ENCODE measurements at places on chromosomes 5 and 9.

GRCh38 chr5:179271428-179271734, 73.9 kb downstream of the ADAMTS2 start:
- DNase-seq: no peak

DNA sequence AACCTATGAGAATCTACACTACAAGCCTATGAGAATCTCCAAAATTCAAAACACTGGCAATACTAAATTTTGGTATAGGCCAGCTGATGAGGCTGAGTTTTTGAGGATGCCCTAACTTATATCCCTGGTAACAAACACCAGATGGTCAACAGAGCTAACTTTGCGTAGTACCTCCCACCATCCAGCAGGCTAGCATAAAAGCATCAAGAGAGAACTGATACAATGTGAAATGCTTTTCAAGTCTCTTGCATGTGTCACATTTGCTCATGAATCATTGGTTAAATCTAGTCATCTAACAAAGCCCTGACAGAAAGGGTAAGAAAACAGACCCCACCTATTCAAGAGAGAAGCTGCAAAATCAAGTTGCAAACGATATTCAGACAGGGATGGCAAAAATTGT, 1609.7 kb upstream of the CDH9 start:
- DNase-seq: peak; percentile 49

DNA sequence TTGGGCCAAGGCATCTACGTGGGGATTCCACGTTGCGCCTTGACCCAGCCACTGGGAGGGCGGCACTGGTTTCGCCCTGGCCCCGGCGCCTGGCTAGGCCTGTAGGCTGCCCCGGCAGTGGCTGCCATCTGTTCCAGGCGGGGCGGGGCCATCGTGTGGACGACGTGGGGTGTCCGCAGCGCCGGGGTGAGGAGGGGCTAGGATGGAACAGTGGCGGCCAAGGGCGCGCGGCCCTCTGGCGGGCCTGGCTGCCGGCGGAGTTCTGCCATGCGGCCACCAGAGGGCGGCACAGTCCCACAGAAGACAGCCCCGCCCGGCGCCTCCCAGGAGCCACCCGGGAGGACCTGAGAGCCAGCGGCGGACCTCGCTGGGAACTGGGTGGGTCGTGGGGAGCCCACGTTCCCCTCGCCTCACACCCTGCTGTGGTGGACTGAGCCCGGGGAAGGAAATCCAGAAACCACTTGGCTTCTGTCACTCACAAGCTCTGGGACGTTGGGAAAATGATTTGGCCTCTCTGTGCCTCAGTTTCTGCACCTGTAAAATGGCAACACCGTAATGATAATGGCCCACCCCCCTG, 22.6 kb upstream of the RAPGEF1 start:
- peak; percentile 26 for DNase-seq

- no peak for DNase-seq
These were observed 61.0 kb downstream of the SUB1 start for GRCh38 chr5:32646061-32646969.

DNA sequence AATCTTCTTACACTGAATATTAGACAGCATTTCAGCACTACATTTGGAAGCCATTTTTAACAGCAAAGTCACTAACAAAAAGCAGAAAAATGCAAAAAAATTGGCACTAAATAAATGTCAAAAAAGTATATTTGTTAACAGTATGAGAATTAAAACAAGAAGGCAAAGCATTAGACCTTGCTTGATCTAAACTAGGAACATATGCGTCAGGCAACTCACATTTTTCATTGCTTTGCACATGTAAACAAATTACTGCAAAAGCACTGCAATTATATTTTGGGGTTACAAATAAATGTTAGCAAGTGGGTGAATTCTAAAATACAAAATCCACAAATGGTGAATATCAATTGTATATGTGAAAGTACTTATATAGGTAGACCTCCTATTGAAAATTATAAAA, 49.0 kb upstream of the RAPGEF6 start:
- DNase-seq: no peak

DNA sequence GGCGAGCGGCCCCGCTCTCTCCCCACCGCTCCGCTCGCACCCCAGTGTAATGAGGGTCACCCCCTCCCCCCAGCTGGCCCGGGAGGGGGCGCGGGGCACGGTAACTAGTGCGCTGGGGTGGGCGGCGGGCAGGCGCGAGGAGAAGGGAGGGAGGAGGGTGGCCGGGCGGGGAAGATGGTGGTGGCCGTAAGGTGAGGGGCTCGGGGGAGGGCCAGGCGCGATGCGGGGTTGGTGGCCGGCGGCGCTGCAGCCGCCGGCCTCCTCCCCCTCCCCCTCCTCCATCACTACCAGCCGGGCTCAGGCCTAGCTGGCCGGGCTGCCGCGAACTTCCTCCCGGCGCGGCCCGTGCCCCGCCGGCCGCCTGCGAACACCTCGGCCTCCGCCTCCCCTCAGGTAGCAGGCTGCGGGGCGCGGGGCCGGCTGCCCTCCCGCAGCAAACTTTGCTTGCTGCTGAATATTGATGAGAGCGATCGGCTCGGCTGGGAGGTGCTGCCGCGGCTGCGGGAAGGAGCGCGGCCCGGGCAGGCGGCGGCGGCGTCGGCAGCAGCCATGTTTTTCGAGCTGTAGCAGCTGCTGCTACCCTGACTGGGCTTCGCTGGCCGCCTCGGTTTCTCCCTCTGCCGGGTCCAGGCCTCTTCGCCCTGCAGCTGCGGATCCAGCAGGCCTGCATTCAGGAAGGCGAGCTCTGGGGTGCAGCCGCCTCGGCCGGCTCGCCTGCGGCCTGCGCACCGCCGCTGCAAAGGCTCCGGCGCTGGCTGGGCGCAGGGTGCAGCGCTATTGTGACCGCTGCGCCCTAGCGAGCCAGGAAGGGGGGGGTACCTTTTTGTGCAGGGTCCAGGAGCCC, 502 bp downstream of the NSD1 start:
- DNase-seq: peak; percentile 24

- no peak for DNase-seq
These were observed 112.3 kb upstream of the CXCL14 start for GRCh38 chr5:135691044-135691443.

- DNase-seq: peak; percentile 56
These were observed at the start of gene PIP5KL1 for GRCh38 chr9:127930231-127931091. TSS of gene PIP5KL1 (minus strand) at chr9:127930777. CDS start at chr9:127930752, 25 bp downstream.

GRCh38 chr9:18261181-18261580, 212.8 kb upstream of the ADAMTSL1 start:
- DNase-seq: no peak

DNA sequence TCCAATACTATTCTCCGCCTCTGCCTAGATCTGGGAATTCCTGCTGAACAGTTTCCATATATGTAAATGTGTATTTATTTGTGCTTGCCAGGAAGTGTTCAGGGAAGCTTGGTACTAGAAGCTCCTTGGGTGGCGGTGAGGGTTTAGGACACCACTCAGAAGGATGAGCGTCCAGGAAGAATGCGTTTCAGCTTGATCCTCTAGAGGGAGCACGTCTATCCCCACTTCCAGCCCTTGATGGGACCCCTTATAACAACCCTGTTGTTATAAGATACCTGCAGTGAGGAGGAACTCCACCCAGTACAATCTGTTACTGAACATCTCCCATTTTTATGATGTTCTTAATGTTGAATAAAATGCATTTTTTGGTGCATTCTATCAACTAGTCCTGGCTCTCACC, 88.9 kb downstream of the CYFIP2 start:
- DNase-seq: no peak

DNA sequence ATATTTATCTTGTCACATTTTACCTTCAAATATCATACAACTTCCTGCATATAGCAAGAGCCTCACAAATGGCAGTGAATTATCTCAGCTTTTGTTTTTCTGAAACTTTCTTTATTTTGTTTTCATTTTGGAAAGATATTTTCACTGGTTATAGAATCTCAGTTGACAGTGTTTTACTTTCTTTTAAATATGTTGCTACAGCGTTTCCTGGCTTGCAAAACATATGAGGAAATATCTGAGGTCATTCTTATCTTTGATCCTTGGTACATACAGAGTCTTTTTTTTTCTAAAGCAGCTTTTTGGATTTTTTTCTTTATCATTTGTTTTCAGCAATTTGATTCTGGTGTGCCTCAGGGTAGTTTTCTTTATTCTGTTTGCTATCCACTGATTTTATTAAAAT, 77.6 kb upstream of the CEP78 start:
- DNase-seq: no peak

GRCh38 chr9:97717866-97718265, 20.7 kb upstream of the XPA start:
- no peak for DNase-seq

DNA sequence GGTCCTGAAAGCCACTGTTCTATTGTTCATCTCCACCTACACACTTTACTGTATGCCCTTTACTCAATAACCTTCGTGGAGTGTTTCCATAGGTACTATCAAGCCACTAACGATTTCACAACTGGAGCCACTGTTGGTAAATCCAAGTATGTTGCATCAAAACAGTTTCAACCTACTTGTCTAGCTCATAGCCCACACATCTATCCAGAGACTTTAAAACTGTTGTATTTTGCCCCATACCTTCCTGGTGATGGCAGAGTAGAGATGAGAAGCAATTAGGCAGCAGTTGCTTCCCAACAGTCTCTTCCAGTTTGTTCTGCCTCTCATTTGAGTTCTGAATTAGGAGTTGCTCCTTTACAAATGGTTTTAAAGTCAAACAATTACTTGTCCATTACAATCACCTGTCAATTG, 607 bp downstream of the FAXDC2 start:
- DNase-seq: no peak

DNA sequence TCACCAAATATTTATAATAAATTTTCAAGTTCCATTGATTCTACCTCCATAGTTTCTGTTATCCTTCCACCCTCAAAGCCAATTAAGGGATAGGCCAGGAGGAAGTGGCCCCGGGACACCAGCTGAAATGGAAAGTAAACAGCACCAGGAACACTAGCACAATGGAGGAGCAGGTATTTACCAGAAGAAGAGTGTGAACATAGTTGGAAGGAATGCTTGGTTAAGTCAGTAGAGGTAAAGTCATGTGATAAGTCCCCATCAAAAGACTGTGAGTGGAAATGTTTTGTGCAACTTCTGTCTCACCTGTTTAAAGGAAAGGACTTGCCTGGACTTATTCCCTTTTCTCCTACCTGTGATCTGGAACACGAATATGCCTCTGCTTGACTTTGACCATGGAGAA, 146.7 kb upstream of the RAI14 start:
- DNase-seq: no peak

DNA sequence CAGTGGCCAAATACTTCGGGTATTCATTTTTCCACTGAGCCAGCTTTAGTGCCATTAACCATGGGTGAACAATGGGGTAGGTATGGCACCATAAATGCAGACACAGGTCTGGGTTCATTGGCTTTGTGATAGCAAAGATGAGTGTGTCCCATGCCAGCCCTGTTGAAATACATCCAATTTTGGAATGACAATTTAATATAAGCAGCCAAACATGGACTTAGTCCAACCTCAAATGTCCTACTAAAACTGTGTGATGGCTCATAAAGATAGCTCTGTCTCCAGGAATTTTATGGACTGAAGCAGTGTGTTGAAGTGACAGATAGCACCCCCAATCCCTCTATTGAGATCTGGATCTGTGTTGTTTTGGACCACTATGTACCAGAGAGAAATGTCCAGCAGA, 514.9 kb downstream of the RASEF start:
- DNase-seq: no peak

- DNase-seq: no peak
These were observed 94.3 kb upstream of the NIPAL4 start for GRCh38 chr5:157365732-157366131.

GRCh38 chr5:77322406-77322805, 111.9 kb downstream of the PDE8B start:
- no peak for DNase-seq

DNA sequence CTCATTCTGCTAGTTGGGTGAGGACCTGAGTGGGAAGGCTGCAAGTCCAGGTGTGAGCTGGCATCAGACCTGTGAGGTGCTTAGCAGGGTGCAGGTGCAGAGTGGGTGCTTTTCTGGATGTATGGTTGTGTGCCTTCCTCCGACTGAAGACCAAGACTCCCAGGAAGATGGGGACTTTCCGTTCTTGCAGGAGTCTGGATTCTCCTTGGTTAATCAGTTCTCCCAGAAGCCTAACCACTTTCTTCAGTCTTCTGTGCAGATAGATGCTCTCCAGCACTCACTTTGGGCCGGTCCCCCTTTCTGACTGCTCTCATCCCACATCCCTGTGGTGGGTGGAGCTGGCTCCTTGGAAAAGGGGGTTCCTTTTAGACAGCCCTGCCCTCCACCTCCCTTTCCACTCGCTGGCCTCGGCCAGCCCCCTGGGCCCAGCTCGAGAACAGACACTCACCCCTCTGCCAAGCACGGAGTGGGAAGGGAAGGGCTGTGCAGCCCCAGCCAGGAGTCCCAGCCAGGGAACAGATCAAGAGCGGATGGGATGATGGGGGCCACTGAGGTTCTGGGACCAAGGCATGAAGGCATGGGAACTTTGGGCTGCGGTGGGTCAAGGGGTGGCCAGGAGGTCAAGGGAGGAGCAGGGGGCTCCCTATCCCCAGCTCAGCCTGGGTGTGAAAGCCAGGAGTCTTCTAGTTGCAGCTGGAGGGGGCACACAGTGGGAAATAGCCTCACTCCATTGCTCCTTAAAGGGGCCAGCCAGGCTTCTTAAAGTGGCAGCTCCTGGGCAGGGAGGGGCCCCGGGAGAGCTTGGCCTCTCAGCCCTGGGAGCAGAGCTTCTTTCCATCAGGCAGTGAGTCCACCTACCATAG, 62.4 kb downstream of the FGF18 start:
- peak; percentile 9 for DNase-seq

- DNase-seq: peak; percentile 64
These were observed 99.6 kb upstream of the RAPGEF1 start for GRCh38 chr9:131839281-131840084.

GRCh38 chr5:66958201-66958979, 238.2 kb downstream of the CD180 start:
- DNase-seq: no peak

DNA sequence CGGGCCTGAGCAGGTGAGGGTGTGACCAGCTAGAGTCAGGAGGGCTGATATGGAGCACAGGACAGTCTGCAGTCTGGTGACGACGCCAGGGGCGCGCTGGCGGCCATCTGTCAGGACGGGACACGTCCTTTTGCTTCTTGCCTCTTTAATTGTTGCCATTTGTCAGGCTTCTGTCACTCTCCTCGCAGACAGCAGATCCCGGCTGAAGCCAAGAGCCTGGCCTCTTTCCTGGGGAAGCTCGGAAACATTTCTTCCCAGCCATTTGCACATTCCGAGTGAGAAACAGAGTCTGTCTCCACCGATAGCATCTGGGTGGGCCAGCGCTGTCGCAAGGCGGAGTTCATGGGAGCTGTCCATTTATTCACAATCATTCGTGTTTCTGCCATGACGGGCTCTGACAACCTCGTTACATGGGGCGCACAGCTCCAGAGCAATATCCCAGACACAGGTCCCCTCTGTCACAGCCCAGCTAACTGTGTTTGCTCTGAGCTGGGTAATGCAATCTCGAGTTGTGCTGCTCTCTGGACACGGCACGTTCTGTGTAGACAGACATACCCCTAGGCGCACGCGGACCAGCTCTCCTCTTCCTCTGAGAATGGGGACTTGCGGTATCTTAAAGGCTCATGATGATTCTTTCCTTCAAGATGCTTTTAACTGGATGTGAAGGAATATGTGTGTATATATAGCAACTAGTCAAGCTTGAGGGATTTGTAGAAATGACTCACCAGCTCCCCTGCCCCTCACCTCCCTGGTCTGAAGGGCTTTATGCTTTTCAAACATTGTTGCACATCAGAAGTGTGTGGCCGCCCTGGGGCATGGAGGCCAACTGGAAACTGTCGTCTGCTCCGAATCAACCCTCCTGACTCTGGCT, 105.3 kb upstream of the FCN2 start:
- no peak for DNase-seq

GRCh38 chr5:36657563-36657995, 51.2 kb downstream of the SLC1A3 start:
- DNase-seq: peak; percentile 93

All from RCC 7860 (cell line).